Gastroesophageal sphincter (tissue), 4 donors: ENCODE measurements at places on chromosomes 13 and 19. TPM values are rescaled to one million over a fixed set of nuclear protein-coding genes. Genes with fewer than 3 reads are reported as not detected.

- ATAC-seq, result no peak
Observed at GRCh38 chr13:51768976-51769375, 35.0 kb downstream of the DHRS12 start.

- ATAC-seq, result no peak
Observed at GRCh38 chr13:105202354-105202753, 1333.1 kb downstream of the EFNB2 start.

DNA sequence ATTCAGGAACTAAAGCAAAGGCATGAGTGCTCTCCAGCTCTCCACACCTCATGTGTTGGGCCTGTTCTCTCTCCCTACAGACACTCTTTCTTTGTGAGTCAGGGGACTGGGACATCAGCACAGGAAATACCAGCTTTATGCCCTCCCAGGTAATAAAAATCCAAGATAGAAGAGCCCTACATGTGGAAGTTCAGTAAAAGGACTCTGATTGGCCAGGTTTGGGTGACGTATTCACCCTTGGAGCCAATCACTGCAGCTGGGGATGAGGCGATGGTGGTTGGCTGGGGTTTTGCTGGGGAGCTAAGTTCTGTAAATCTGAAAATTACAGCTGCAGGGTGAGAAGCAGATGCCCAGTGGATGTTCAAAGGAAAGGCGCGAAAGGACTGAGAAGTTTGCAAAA is 32.5 kb downstream of the CCDC70 start:
- ATAC-seq, result no peak

GRCh38 chr13:75961911-75962310 is 325.8 kb downstream of the LMO7 start:
- no peak for ATAC-seq

GRCh38 chr13:113022391-113022744 is 53.4 kb downstream of the MCF2L start:
- ATAC-seq, result no peak

- peak; percentile 60 for ATAC-seq
Observed at GRCh38 chr19:7799640-7800355, 30.2 kb upstream of the EVI5L start.

DNA sequence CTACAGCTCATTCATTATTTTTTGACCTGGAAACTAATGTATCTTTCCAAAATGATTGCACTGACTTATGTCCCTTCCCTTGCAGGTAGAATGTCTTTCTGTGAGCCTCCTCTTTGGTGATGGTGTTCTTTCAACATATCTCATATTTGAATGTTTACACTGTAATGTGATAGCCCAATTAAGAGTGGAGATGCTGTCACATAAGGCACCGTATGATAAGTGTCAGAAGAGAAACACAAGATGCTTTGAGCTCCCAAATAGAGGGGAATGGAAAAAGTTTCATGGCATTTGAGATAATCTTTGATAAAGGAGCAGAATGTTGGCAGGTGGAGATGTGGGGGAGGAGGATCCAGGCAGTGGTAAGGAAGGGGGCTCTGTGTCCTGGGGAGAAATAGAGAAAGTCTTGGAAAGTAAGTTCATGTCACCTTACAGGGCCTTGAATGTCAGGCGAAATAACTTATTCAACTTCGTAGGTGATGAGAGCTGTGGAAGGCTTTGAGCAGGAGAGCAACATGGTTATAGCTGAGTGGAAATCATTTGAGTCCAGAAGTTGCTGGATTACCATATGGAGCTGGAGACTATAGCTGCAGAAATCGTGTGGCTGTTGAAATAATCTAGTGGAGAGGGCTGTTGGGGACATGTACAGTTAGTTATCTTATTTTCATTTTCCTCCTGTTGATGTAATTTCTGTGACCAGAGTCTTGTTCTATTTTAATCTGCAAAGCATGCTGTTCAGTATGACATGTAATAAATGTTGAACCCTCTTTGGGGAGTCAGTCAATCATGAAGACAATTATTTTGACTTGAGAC is 10.3 kb upstream of the RNF113B start:
- ATAC-seq, result no peak

DNA sequence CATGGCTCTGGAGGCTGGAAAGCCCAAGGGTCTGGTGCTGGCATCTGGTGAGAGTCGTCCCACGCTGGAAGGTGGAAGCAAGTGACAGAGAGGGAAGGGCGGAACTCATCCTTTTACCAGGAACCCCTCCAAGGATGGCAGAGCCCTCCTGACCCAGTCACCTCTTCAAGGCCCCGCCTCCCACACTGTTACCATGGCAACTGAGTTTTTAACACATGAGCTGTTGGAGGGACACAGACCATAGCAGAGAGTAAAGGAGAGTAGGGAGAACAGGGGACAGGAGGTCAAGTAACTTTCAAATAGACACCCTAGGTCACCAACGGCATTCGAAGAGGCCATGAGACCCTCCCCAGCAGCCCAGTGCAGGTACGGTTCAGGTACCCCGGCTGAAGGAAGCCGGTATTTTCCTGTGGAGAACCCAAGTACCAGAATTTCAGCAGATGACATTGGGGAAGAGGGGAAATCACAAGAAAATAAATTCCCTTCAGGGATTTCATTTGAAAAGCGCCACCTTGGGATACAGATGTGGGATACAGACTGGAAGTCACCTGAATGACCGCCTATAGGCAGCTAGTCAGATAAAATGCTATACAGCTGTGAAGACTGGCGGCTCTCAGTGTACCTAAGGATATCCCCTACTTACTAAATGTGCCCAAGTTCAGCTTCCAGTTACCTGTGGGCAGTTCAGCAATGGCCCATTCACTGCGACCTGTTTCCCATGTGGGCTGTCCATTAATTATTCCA is 8.0 kb downstream of the IL17D start:
- ATAC-seq, result no peak

DNA sequence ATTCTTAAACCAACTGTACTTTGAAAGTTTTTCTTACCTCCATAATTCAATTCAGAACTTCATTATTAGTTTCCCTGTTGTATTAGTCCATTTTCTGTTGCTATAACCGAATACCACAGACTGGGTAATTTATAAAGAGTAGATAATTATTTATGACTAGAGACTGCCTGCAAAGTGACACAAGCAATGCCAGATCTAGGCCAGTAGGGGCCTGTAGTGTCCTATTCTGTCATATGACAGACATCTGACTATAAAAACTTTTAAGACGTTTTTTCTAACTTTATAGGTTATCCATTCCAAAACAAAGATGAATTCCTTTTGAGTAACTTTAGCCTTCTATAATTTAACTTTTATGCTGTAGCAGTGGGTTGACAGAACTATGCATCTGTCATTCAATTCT is 2783.8 kb downstream of the PCDH9 start:
- no peak for ATAC-seq

DNA sequence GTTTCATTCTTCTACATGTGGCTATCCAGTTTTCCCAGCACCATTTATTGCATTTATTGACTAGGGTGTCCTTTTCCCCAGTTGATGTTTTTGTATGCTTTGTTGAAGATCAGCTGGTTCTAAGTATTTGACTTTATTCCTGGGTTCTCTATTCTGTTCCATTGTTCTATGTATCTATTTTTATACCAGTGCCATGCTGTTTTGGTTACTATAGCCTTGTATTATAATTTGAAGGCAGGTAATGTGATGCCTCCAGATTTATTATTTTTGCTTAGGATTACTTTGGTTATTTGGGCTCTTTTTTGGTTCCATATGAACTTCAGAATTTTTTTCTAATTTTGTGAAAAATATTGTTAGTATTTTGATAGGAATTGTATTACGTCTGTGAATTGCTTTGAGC is 80.6 kb downstream of the URI1 start:
- no peak for ATAC-seq

- ATAC-seq, result peak; percentile 26
Observed at GRCh38 chr19:33797802-33798671, 1.4 kb downstream of the KCTD15 start.

- no peak for ATAC-seq
Observed at GRCh38 chr13:52162279-52163101, 3.1 kb upstream of the NEK3 start.

DNA sequence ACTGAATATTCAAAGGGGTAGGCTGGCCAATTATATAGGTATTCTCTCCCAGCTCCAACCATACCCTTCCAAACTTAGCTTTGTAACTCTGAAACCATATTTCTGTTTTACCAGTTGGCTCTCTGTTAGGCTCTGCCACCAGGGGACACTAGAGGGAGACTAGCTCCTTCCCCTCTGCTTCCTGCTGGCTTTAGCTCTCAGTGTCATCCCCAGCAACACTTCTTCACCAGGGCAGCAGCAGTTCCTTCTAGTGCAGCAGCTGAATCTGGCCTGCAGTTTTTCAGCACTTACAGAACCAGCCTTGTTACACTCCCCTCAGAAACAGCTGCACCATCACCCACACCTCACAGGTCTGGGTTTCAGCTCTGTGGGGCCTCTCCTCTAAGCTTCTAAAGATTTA is 51.0 kb upstream of the DOCK9 start:
- no peak for ATAC-seq

DNA sequence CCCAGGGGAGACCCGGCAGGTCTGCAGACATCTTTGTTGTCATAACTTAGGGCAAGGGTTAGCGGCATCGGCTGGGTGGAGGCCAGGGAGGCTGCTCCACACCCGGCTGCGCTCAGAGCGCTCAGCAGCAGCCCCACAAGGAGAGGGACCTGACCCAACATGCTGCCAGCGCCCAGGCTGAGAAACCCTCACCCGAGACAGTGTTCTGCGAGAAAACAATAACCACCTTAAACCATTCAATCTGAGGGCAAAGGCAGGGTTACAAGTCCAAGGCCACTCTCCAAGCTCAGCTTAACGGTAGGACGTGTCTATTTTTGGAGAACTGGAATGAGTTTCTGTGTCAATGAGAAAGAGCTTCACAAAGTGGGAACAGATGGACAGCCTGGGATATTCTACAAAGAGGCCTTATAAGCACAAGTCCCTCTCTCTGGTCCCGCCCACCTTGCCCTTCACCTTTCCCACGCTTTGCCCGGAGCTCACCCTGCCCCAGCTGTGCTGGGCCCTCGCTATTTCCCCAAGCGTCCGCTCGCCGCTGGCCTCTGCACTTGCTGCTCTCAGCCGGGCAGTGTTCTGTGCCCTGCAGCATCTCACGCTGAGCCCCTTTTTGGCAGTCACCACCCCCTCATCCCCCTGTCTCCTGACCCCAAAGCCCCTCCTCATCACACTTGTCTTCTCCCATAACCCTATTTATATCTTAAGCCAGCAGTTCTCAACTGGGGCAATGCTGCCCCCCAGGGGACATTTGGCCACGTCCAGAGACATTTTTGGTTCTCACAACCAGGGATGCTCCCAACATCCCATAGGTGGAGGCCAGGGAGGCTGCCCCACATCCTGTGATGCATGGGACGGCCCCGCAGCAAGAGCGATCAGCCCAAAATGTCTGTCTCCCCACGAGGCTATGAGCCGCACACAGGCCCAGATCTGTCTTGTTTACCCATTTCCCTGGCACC is 17.6 kb downstream of the PPP1R12C start:
- ATAC-seq, result peak; percentile 23

DNA sequence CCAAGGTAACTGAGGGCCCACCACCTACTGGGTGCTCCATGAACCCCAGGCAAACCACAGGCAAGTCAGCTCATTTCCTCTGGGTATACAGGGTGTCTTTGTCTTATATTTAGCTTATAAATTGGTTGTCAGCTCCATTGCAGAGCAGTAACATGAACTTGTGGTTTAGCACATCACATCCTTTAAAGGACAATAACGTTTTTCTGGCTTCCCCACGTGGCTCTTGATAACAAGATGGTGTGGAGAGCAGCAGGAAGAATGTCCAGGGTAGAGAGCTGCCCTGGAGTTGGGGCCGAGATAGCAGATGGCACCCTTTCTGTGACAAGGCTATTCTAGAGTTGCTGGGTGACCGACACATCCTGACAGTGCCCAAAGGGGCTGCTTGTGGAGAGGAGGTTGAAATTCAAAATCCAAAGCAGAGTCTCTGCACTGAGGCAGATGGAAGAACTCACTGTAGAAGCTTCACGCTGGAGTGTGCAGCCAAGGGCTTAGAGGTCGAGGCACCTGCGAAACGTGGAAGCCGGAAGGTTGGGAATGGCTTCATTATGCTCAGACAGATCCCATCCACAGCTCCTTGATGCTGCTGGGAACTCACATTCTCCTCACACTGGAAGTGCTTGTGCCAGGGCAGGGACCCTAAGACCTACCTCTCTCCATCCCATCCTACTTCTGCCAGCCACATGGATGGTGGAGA is 133.0 kb upstream of the FRY start:
- no peak for ATAC-seq

- ATAC-seq, result no peak
Observed at GRCh38 chr13:110661256-110661655, 44.7 kb downstream of the CARS2 start.

DNA sequence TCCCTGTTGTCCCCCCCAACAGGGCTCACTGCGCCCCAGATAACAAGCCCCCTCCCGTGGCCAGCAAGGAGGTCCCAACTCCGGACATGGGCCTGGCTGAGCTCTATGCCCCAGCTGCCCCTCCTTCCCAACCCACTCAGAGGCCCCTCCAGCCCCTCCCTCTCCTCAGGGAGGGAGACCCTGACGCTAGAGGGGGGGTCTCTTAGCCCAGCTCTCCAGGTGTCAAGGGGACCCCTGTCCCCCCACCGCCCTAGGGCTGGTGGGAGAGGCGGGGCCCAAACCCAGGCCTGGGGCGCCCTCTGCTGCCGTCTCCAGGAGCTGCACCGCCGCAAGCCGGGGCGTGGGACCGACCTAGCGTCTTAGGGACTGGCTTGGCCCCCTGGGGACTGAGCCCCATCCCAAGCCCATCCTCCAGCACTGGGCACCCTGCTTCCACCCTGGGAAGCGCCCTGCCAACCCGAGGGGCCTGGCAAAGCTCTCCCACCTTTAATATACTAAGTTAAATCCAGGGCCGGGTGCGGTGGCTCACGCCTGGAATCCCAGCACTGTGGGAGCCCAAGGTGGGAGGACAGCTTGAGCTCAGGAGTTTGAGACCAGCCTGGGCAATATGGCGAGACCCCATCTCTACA is 1.4 kb downstream of the GRIN3B start:
- peak; percentile 63 for ATAC-seq

- ATAC-seq, result no peak
Observed at GRCh38 chr13:39587939-39588338, 15.1 kb downstream of the LHFPL6 start.

- ATAC-seq, result peak; percentile 56
Observed at GRCh38 chr19:14369399-14370168, 11.7 kb upstream of the ADGRE5 start.

GRCh38 chr19:41700381-41701195 is 7.8 kb upstream of the CEACAM5 start:
- no peak for ATAC-seq

The CGB1 gene
- not detected for total RNA-seq

The CLDND2 gene
- not detected for total RNA-seq

The NHLRC3 gene
- 13.7 TPM for total RNA-seq

The NRTN gene
- total RNA-seq, result 27.2 TPM

The EPSTI1 gene
- total RNA-seq, result 6.1 TPM

The PCSK4 gene
- 2.0 TPM for total RNA-seq

The ATP1A3 gene
- total RNA-seq, result 2.6 TPM

The ZNF98 gene
- total RNA-seq, result not detected

The CATSPERD gene
- total RNA-seq, result 0.47 TPM

The TSKS gene
- total RNA-seq, result 4.2 TPM

The PSMC4 gene
- total RNA-seq, result 104 TPM

The KLK14 gene
- not detected for total RNA-seq

The WIZ gene
- 45.0 TPM for total RNA-seq

The ELSPBP1 gene
- not detected for total RNA-seq

The FFAR1 gene
- not detected for total RNA-seq

The ADM5 gene
- total RNA-seq, result not detected
